ENCODE measurements at places on chromosomes 6 and 20.

- no peak for DNase-seq
These were observed 2.5 kb downstream of the DEK start for GRCh38 chr6:18261877-18262276.

GRCh38 chr6:2552526-2553154, 198.1 kb downstream of the MYLK4 start:
- no peak for DNase-seq

- DNase-seq, result no peak
These were observed 191.0 kb downstream of the BACH2 start for GRCh38 chr6:90105506-90106170.

- no peak for DNase-seq
These were observed 793.9 kb upstream of the EPHA7 start for GRCh38 chr6:94213226-94213625.

GRCh38 chr6:37691904-37692806, 5.5 kb downstream of the MDGA1 start:
- DNase-seq, result peak; percentile 96

DNA sequence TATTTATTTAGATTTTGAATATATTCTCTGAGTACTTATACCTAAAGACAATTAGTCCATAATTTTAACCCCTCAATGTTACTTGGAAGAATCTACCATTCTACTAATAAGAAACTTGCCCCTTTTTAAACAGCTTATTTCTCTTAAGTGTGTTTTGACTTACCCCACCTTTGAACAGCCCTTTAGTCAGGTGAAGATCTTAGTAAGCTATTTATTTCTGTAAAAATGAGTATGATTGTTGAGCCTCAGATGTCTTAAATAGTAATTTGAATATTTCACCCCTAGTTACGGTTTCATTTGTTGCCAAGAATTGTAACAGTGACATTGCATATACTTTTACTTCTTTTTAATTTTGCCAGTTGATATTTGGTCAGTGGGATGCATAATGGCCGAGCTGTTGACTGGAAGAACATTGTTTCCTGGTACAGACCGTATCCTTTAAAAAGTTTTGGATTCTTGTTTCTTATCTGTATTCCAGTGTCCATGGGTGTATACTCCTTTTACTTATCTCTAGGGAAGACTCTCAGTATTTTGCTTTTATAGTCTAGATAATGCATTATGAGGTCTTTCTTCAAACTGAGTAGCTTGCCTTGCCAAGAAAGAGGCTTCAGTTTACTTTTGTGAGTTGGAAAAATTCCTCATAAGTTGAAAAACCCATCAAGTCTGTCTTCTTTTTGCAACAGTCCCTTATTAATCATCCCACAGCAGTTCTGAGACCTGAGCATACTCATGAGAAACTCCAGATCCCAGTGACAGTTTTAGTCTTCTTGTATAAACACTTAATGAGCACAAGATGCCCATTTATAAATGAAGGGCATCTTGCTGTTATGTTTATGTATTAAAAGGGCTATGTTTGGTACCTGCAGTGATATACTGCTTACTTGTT, 48.8 kb downstream of the MAPK14 start:
- DNase-seq, result no peak

GRCh38 chr20:19096843-19097242, 115.6 kb upstream of the SLC24A3 start:
- DNase-seq, result no peak

- DNase-seq, result no peak
These were observed 87.1 kb upstream of the NT5E start for GRCh38 chr6:85362652-85363310.

DNA sequence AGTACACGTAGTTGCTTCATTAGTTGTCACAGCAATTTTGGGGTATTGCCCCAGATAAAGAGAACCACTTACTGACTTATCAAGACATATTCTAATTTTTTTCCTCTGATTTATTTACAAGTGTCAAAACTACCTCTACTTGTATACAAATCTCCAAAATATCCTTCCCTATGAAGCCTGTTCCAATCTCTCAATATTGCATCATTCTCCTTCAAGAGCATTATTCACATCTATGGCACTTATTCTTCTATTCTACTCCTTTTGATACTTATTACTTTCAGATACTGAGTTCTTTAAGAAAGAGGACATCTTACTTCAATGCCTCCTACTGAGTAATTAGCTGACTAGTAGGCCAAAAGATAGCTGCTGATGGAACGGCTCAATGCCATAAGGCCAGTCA, 105.2 kb downstream of the SMLR1 start:
- no peak for DNase-seq

Measured in H1 (cell line).